ENCODE measurements at places on chromosomes 11 and 22.

- no peak for DNase-seq
These were observed 2.8 kb downstream of the CREBZF start for GRCh38 chr11:85661972-85662664.

GRCh38 chr22:43400449-43400848 is 11.4 kb upstream of the MPPED1 start:
- DNase-seq, result no peak

DNA sequence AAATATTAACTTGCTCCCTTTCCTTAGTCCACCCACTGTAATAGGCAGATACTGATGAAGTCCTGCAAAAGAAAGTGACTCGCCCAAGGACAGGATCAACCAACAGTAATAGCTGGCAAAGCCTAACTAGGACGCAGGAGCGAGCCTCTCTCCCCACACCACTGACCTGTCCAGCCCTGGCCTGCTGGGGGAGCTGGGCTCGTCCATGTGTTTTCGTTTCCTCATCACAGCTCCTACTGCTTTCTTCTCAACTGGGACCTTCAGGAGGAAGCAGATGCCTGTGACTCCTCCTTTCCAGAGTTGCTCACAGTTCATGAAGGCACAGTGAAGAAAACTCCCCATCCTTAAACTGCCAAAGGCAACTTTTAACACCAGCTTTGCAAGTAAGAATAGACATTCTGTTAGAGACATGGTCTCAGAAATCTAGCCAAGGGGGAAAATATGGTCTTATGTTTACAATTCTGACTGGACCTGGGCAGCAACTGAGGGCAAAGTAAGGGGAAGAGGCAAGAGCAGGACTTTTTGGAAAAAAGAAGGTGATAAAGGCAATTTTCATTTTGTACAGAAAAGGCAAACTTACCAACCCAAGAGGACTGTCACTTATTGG is 11.6 kb upstream of the GPHA2 start:
- DNase-seq, result no peak

- no peak for DNase-seq
These were observed 484.5 kb downstream of the MN1 start for GRCh38 chr22:27317096-27317495.

- peak; percentile 81 for DNase-seq
These were observed 4.2 kb upstream of the FXYD2 start for GRCh38 chr11:117828611-117829368.

DNA sequence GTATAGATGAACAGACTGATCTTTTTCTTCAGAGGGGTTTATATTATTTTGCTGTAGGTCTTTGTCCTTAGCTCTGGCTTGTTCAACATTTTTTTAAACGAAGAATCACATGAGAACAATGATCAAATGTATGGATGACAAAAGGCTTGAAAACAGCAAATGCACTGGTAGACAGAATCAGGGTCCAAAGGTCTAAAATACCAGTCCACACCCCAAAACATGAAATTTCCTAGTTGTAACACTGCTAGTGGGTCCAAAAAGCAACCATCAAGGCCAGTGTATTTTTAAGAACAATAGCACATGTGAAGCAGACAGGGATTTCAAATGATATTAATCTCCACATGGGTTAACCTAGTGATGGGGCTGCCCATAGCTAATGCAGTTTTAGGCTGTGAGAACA is 162.0 kb downstream of the SWAP70 start:
- no peak for DNase-seq

DNA sequence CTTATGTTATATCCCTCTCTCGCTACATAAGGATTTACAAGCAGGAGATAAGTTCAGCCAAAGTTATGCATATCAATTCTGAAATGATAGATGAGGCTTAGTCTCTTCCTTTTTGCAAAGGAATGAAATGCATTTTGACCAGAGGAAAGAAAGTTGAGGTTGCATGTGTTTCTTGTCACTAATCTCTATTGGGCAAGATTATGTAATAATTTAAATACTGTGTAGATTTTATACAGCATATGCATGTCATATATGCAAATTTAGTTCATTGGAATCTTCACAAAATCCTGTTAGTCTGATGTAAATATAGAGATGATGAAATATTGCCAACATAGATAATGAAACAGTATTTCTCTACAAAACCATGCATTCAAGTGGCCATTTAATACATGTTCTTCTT is 858.7 kb upstream of the RAG2 start:
- no peak for DNase-seq

DNA sequence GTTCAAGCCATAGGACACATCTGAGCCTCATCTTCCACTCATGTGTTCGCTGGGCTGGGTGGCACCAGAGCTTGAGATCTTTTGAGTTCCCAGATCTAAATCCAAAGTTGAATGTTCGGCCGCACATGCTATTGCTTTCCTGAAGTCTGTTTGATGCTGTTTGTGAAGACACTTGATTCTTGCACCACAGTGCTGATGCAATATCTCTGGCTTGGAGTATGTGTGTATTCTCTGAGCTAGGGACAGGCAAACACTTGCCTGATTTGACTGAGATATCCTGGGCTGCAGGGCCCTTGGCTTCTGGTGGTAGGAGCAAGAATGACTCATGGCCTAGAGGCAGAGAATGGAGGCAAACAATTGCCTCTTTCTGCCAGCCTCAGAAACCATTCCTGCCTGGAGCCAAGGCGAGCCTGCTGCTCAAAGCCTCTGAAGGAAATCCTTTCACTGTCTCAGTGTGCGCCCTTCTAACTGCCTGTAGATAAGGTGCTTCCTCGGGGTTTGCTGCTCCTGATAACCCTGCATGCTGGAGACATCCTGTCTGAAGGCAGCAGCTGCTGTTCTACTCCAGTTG is 73.0 kb downstream of the CYB5R2 start:
- DNase-seq, result no peak

GRCh38 chr11:101915791-101916291 is 481 bp downstream of the ANGPTL5 start:
- DNase-seq, result no peak

GRCh38 chr11:62444236-62444833 is 25.5 kb downstream of the SCGB1A1 start:
- no peak for DNase-seq

- no peak for DNase-seq
These were observed 16.3 kb upstream of the GPR83 start for GRCh38 chr11:94417386-94417987.

DNA sequence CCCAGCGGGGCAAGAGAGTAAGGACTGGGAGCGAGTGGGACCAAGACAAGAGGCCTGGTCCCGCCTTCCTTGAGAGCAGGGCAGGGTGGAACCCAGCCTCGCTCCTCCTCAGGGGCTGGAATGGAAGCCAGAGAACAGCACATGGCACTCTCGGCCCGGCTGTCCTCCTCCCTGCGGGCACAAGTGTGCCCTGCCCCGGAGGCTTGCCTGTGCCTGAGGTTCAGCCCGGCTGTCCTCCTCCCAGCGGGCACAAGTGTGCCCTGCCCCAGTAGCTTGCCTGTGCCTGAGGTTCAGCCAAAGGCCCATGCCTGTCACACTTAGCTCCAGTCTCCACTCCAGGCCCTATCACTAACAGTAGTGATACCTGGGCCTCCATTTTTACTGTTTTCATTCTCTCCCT is 24.2 kb downstream of the SULT4A1 start:
- no peak for DNase-seq

DNA sequence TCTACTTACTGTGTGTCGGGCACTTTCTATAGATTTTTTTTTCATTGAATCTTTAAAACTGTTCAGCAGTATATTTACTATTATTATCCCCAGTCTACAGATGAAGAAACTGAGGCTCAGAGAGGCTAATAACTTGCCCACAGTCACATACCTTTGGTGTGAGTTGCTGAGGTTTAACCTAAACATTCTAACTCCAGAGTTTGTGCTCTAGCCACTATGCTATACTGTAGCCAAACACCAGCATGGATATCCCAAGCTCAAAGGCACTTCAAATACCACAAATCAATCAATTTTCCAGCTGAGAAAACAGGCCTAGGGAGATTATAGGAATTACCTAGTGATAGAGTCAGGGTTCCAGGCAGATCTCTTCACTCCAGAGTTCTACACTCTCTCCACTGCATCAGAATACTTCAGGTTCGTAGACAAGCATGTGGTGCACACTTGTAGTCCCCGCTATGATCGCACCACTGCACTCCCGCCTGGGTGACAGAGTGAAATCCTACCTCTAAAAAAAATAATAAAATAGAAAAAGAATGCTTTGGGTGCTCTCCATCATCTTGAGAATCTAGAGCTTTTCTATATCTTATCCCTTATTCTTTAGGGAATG is 20.4 kb upstream of the UPB1 start:
- DNase-seq, result no peak

DNA sequence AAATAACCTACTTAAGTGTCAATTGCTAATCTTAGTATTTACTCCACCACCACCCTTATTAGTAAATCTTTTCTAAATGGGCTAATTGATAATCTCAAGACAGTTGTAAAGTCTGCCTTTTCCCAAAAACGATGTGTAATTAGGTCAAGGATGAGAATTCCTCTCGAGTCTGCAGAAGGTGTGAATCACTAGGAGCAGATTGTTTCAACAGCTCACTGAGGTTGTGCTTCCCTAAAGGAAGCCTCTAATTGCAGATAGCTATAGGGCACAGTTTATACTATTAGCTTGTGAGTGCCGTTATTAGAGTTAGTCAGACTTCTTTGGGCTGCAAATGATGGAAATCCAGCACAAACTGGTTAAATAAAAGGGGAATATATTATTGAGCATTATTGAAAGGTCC is 84.9 kb downstream of the C11orf91 start:
- DNase-seq, result no peak

Data from activated naive CD8-positive, alpha-beta T cell treated with anti-CD3 and anti-CD28 coated beads, Interleukin-2, amount 50 U/mL, for 16 hours (primary cell).